ENCODE measurements at places on chromosomes 2 and 18. TPM values are rescaled to one million over a fixed set of nuclear protein-coding genes. Genes with fewer than 3 reads are reported as not detected.

- no peak for DNase-seq
Observed at GRCh38 chr18:44637210-44638033, 43.3 kb upstream of the SETBP1 start.

ALPP gene
- total RNA-seq: not detected

GRCh38 chr18:13511961-13512577, 214.3 kb downstream of the FAM210A start:
- DNase-seq: no peak

DNA sequence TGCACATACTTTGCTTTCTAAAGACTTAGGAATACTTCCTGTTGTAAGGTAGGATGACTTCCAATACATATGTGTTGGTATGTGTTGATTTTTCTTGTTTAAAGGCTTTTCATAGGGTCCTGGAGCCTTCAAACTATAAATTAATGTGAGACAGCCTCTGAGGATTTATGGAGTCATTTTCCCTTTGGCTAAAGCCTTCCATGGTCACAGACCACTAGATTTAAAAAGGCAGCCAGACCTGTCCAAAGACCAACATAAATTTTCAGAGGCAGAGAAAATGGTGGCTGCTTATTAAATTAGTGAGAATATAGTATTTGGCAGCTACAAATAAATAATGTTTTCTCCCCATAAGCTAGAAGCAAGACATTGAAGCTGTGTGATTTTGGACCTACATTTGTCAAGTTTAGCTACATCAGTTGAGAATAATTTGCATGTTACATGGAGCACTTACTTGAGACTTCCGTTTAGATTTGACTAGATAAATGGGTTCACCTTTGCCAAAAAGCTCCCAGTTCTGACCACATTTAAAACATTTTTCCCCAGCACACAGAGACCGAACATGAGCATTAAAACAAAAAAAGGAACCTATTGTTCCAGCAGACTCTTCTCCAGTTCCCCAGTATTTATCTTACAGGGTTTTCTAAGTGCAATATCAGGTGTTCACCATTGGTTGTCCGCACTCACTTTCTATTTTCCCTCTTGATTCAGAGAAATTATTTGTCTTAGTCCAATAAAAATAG, 402.9 kb downstream of the PARD3B start:
- no peak for DNase-seq

DNA sequence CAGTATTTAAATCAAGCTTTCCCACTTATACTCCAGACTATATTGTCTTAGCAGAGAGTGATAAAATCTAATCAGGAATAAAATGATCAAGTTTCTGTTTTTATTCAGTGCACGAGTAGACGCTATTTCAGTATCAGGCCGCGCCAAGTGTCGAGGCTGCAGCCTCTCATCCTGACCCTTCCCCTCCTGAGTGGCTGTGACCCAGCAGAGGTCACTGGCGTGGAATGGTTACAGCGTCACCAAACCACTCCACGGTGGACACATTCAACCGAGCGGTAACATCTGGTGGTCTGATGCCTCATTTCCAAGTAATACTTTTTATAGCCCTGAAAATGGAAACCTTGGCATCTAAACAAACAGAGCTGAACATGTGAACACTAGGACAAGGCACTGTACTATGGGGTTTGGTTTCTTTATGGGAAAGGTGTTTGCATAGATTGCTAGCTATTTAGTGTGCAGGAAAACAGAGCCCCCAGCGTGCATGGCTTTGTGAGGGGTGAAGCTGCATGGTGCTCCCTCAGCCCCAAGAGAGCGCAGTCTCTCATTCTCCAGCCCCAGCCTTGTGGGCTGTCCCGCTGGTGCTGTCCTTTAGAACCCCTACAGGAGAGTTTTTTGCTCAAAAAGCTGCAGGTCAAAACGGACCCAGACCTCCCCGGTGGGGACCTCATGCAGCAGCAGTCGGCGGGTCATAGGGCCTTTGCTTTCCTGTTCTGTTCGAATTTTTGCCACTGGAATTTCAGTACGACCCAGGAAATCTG, 28.4 kb downstream of the FAM228A start:
- DNase-seq: no peak

FIGN gene
- total RNA-seq: not detected

MYOM1 gene
- total RNA-seq: 1.1 TPM

Measured in GM12878 (cell line).